ENCODE measurements at places on chromosomes 4 and X. TPM values are rescaled to one million over a fixed set of nuclear protein-coding genes. Genes with fewer than 3 reads are reported as not detected.

SH3RF1 gene
- polyA plus RNA-seq = 35.9 TPM

SLC25A31 gene
- not detected for polyA plus RNA-seq

RPS3A gene
- polyA plus RNA-seq = 3,840 TPM

MID2 gene
- polyA plus RNA-seq = 10.5 TPM

ATP8A1 gene
- 13.6 TPM for polyA plus RNA-seq

TCP11X2 gene
- polyA plus RNA-seq = 1.9 TPM

GRCh38 chr4:99816545-99817308 is at the start of gene DAPP1:
TSS of gene DAPP1 (plus strand) at chr4:99816827. CDS start at chr4:99816914, 87 bp downstream.
- DNase-seq = peak; percentile 9

DNA sequence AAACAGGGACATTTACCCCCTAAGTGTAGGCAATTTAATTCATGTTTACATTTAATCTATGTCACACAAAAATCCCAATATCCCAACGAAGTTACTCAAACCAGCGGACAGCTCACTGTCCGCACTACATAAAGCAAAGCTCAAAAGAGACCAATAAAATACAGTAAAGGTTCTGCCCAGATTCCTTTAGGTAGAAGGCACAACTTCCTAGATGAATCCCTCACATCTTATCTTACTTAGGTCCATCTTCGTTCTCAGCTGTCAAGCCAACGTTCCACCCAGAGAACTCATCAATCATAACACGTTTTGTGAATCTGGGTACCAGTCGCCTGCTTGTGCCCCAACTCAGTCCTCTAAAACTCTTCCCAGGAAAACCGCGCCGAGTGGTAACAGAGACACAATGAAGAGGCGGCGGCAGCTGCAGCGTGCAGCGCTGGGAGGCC is 1.7 kb downstream of the HNRNPDL start:
- DNase-seq = no peak

- no peak for DNase-seq
These were observed 148.7 kb downstream of the FSTL5 start for GRCh38 chr4:162015090-162015489.

DNA sequence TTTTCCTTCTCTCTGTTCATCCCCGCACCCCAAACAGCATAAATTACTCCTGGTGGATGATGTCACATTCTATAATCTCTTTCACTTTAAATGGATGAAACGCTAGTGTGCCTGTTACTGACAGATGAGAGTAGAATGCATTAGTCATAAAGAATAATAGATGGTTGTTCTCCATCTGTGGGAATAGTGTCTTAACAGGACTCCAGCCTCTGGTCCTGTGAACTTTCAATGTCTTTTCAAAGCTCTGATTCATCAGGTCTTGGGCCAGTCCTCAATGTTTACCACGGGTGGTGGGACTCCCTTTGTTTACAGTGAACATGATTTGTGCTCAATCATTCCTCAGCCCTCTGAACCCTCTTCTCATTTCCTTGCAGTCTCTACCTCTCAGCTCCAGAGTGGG is 182.6 kb downstream of the GABRB1 start:
- no peak for DNase-seq

- DNase-seq = no peak
These were observed 13.2 kb upstream of the KCNE5 start for GRCh38 chrX:109638158-109638557.

GRCh38 chrX:73812256-73812655 is 249.3 kb downstream of the CHIC1 start:
- no peak for DNase-seq

GRCh38 chrX:110021258-110022022 is 18.5 kb downstream of the TMEM164 start:
- DNase-seq = no peak

DNA sequence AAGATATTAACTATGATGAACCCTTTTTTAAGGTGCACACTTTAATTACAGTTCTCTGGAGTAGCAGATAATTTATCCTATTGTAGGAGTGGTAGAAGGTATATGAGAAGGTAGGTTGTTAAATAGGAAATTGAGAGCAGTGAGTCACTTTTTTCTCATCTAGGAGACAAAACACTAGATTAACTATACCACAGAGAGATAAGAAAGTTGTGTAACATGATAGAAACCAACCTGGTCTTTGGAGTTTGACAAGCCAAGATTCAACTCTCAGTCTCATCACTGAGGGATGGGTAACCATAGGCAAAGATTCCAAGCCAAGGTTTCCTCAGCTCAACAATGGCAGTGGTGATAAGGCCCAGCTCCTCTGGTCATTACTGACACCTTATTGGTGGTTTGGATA is 104.0 kb downstream of the MAD2L1 start:
- no peak for DNase-seq

GRCh38 chrX:153490217-153490930 is 4.4 kb upstream of the BGN start:
- DNase-seq = no peak

DNA sequence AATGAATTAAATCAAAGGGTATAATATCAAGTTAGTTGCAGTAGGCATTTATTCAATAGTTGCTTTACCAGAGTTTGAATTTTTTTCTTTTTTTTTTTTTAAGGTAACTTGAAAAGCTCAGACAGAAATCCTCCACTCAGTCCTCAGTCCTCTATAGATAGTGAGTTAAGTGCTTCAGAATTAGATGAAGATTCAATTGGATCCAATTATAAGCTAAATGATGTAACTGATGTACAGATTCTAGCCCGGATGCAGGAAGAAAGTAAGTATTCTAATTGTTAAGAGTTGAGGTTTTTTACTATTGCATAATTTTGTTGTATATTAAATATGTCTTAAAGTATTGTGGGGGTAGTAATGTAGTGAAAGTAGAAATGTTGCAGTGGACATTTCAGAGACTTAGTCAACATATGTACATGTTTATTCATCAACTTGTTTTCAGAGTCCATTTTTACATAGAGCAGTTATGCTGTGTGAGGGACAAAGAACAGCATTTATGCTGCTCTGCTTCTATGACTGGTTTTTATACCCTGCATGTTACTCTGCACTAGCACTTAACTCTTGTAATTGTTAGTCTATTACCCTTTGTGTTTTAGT is 38.4 kb downstream of the SLAIN2 start:
- no peak for DNase-seq

DNA sequence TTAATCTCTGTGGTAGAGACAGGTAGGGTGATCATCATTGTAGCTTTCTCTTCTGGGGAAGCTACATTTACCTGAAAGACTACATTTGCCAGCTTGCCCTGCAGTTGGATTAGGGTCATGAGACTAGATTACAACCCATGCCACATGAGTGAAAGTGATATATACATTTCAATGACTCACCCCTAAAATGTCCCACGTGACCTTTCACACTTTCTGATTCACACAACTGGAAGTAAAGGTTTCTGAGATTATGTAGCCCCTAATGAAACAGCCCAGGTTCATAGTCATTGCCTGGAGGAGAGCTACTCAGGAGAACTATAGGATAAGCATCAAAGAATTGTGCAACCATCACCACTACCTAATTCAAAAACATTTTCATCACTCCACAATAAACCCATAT is 17.8 kb downstream of the PDCL2 start:
- no peak for DNase-seq

DNA sequence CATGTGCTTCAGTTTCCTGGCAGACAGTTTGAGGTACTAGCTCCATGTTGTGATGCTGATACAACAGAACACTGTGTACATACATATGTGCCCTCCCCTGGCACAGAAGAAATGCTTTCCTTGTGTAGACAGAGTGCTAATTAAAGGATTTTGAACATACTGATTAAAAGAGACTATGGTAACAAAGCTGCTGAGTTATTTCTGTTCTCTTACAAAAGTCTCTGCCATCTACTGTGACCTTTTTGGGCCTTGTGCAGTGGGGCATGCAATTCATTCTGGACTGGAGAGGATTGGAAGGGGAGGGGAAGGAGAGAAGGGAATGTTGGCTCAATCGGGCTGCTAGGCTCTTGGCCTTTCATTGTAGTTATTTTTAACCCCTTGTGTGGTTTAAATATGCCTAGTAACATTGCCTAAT is 6.0 kb downstream of the PDLIM5 start:
- DNase-seq = no peak

DNA sequence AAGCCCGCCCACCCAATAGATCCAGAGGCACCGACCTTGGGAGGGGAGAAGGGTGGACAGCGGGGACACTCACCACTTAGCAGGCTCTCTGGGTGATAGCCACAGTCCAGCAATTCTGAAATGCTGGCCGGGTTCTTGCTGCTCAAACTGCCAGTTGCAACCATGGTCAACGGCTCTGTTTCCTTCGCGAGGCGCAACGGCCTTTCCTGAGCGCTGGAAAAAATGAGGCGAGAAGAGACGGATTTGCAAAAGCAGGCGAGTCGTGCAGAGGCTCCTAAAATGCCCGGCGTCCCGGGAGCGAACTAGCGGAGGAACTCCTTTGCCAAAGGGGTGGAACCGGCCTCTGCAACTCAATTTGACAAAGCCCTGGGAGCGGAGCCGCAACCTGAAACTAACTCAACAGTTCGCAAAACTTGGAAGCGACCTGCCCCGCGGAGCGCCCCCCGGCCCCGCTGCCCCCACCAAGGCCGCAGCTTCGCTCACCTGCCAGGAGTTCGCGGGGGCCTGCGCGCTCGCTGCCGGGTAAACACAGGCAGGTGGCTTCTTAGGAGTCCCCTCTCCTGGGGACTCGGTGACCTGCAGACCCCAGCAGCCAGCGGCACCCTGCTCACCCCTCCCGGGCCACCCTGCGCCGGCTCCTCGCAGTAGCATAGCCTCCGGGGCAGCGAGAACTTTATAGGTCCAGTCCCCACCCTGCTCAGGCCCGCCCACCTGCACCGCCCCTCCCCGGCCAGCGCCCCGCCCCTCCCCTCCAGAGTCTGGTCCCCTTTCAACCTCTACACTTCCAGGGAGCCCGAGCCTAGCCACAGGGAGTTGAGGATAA is at the start of gene DDIT4L:
TSS of gene DDIT4L (minus strand) at position 649 of the 823 bp plus-strand sequence. CDS start at position 164, 485 bp downstream.
- peak; percentile 26 for DNase-seq

GRCh38 chr4:26356081-26356501 is 35.3 kb downstream of the RBPJ start:
- no peak for DNase-seq

GRCh38 chr4:87541956-87542709 is 13.0 kb upstream of the SPARCL1 start:
- no peak for DNase-seq

DNA sequence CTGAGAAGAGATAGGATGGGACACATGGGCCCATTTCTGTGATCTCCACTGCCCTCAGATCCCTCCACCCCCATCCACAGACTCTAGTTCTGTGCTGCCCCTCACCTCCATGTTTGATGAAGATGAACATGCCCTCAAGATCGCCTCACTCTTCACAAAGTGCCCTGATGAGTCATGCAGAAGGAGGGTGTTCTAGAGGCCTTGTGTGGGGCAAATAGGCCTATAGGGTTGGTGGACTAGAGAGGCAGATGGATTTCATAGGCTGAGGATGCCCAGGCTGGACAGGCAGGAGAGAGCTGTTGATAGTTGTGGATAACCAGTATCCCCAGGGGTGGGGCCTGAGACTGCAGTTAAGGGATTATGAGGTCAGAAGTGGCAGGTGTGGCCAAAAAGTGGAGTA is at the start of gene CXorf65:
TSS of gene CXorf65 (minus strand) at position 314 of the 400 bp plus-strand sequence. CDS start at position 130, 184 bp downstream.
- DNase-seq = no peak

DNA sequence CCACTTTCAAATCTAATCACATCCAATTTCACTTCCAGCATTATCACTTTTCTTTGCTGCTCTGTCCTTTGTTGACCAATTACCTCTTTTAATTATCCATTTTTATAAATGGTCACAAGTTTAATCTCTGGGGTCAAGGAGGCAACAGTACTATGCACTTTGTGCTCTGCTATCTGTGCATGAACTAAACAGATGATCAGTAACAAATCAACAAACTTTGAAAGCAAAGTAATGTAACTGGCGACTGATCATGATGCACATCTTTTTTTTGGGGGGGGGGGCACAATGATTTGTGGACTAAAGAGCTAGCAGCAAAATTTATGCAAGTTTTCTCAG is 1.5 kb upstream of the SEC31A start:
- DNase-seq = no peak

- no peak for DNase-seq
These were observed 18.1 kb upstream of the ZXDB start for GRCh38 chrX:57573754-57574153.

DNA sequence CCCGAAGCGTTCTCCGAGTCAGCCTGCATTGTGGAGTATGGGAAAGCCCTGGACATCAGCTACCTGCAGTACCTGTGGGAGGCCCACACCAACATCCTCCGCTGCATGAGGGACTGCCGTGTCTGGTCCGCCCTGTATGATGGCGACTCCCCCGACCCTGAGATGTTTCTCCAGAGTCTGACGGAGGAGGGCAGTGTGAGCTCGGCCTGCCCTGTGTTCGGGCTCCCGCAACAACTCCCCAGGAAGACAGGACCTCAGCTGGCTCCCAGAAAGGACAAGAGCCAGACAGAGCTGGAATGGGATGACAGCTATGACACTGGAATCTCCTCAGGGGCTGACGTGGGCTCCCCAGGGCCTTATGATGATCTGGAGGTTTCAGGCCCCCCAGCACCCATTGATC is 111.3 kb downstream of the GATB start:
- DNase-seq = no peak

DNA sequence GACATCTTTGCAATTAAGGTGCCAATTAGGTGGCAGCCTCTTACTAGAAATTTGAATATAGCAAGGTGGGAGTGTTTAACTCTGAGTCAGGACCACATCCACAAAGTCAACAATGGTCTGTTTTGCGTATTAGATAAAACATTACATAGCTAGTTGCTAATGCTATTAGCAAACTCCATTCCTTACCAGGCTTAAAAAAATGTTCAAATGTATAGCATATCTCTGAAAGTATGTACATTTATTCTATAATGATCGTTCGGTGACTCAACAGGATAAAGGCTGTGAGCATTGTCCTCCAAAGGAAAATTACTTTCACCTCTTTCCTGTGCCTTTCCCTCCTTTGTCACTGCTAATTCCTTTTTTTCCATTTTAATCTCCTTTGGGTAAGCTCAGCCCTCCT is 74.5 kb downstream of the SYTL5 start:
- no peak for DNase-seq

GRCh38 chr4:64756016-64756415 is 346.8 kb upstream of the TECRL start:
- DNase-seq = no peak

GRCh38 chrX:64842492-64842891 is 133.8 kb downstream of the ZC4H2 start:
- DNase-seq = no peak

GRCh38 chrX:24131476-24131875 is 18.1 kb upstream of the ZFX start:
- no peak for DNase-seq

DNA sequence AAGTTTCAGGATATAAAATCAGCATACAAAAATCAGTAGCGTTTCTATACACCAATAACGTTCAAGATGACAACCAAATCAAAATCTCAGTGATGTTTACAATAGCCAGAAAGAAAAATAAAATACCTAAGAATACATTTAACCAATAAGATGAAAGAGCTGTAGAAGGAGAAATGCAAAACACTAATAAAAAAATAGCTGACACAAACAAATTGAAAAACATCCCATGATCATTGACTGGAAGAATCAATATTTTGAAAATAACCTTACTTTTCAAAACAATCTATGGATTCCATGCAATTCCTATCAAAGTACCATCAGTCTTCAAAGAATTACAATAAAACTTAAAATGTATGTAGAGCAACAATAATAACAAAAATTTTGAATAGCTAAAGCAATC is 1096.3 kb downstream of the FAT4 start:
- DNase-seq = no peak

Data from left renal pelvis (tissue), 4 donors.